RWPE2 (cell line): ENCODE measurements at places on chromosomes 5 and 9.

GRCh38 chr9:36963346-36963745 lies 70.7 kb downstream of the PAX5 start:
- no peak for DNase-seq

DNA sequence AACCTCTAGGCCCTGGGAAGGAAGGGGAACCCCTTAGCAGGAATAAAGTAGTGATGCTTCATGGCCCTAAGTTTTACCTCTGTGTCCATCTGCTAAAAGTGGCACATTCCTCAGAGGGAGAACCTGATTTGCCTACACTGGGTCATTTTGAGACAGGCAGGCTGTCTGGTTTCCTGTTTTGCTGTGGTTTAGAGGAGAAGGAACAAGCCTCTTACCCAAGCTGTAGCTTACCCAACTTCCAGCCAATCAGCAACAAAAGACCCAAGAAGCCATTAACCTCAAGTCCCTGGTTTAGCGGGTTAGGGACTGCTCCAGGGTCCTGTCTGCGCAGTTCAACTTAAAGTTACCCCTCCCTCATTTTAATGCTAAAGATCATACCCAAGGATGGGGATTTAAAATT lies 411.0 kb downstream of the MAT2B start:
- DNase-seq: no peak

DNA sequence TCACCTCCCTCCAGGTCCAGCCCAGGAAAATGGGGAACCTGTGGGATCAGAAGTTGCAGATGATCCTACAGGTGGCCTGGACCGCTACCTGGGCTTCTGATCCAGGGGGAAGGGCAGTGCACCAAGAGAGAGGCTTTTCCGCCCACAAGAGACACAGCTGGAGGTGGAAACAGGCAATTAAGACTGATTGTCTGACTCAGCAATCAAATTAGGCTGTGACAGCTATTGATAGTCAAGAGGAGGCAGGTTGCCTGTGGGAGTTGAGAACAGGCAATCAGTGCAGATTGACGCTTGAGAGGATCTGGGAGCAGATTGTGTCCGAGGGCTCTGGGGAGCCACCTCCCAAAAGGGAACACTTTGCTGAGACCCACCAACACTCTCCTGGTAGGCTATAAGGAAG lies 71.1 kb upstream of the SLC44A1 start:
- no peak for DNase-seq

DNA sequence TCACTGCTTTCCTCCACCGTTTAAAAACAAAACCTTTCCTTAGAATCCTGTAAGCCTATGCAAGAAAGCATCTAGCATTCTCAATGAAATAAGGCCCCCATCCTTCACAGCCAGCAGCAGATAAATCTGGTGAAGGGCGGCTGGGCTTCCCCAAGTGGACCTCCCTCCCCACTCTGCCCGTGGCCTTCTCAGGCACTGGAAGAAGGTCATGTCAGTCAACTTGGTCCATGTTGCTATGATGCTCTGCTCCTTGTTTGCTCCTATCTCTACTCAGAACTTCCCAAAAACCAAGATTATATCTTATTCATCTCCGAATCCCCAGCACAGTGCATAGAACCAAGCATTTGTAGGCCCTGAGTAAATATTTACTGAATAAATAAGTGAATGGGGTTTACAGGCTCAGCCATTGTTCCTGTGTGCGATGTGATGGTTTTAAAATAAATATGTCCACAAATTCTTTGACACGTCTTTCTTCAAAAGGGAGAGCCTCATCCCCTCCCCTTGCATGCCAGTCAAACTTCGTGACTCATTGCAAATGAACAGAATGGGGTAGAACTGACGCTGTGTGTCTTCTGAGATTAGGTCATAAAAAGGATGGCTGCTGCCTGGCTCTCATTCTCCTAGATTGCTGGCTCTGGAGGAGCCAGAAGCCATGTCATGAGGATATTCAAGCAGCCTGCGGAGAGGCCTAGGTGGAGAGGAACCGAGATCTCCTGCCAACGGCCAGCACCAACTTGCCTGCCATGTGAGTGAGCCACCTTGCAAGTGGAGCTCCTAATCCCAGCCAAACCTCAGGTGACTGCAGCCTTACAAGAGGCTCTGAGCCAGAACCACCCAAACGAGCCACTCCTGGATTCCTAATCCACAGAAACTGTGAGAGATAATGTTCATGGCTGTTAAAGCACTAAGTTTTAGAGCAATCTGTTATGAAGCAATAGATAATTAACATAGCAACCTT lies 70.5 kb downstream of the MED27 start:
- DNase-seq: no peak
